Large intestine (tissue), 12 donors: ENCODE measurements at places on chromosomes 7 and 10. TPM values are rescaled to one million over a fixed set of nuclear protein-coding genes. Genes with fewer than 3 reads are reported as not detected.
A peak's percentile ranks its signal among the peaks of the same experiment; 100 is the strongest.

- DNase-seq: peak; percentile 87
These were observed 786 bp upstream of the AKR1C4 start for GRCh38 chr10:5195727-5196374.

DNA sequence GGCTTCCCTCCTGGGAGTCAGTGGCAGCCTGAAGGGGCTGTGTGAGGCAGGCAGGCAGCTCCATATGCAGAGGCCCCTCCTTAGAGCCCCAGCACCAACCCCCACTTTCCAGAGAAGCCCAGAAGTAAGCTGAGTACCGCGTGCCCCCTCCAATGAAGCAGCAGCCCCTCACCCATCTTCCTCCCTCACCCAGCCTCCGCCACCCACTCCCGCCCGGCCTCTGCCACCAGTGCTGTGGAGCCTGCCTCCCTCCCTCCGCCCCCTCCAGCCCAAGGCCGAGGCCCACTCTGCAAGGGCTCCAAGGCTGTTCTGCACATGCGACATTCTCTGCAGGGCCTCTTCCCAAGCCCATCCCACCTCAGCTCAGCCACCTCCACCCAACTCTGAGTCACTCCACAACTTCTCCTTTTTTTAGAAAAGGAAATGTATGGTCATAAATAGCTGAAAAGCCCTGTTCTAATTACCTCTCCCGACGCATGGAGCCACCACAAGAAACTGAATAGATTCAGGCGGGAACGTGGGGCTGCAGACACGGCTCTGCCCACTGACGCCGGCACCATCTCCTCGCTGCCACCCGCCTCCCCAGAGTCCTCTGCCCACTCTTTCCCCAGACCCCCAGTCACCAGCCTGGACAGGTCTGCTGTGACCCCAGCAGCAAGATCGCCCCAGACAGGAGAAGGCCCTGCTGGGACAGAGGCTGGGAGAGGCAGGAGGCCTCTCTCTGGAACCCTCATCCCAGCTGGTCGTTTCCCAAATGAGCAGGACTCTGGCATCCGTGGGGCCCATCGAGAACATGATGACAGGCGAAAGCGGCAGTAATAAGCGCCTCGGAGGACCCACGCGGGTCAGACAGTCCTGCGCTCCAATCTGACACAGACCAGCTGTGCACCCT lies 213.9 kb downstream of the MAD1L1 start:
- DNase-seq: no peak

Gene FEZF1
- polyA plus RNA-seq: not detected

- no peak for DNase-seq
These were observed 7.4 kb upstream of the MALRD1 start for GRCh38 chr10:19041171-19041570.

GRCh38 chr7:108156897-108157605 lies 26.9 kb upstream of the LAMB4 start:
- DNase-seq: no peak

DNA sequence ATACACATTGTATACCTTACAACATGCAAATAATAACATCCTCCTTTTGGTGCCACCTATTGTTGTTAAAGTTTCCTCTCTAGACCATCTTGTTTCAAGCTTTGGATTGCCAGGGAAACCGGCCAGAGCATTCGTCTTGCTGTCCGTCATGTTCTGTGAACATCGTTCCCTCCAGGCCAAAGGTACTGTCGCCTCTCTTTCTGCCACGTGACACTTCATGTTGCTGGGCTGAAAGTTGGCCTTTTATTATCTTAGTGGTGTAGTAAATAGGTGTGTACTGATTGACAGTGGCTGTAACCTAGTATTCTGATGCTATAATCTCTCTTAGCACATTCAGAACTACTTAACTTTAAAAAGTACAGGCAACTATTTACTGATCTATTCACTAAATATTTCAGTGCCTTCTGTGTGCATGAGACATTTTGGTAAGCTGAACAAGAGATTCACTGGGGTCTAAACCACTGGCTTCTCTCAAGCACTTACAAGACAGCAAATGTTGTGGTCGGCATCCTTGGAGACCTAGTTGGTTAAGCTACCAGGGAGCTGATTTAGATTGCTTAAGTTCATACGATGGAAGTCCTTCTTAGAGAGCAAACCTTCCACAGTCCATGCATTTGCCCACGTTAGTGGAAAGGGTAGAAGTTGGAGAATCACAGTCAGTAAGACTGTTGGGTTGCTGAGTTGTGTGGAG lies 52.4 kb downstream of the SHH start:
- DNase-seq: peak; percentile 37

DNA sequence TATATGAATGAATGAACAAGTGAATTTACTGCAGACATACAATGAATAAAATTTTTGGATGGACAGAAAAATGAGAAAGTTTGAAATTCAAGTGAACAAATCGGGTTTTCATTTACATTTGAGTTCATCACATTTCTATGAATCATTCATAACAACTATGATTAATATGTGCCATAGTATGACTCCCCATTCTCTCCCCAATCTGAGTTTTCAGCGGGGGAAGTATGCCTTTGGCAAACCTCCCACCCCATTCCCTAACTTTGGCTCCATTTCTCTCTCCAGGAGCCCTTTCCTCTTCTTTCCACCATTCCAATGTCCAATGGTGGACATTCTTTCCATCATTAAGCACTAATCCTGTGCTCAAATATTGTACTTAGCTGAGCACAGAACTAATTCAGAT lies 96.8 kb upstream of the LSM8 start:
- DNase-seq: no peak
